ENCODE measurements at places on chromosomes 7 and 10. TPM values are rescaled to one million over a fixed set of nuclear protein-coding genes. Genes with fewer than 3 reads are reported as not detected.

Gene LIPN
- polyA plus RNA-seq, result 0.11 TPM

GRCh38 chr10:14742382-14742781 lies 32.3 kb downstream of the FAM107B start:
- DNase-seq, result no peak

- DNase-seq, result no peak
These were observed 57.1 kb downstream of the TBXAS1 start for GRCh38 chr7:139886206-139886605.

GRCh38 chr10:18325889-18326531 lies 185.8 kb downstream of the CACNB2 start:
- DNase-seq, result no peak

DNA sequence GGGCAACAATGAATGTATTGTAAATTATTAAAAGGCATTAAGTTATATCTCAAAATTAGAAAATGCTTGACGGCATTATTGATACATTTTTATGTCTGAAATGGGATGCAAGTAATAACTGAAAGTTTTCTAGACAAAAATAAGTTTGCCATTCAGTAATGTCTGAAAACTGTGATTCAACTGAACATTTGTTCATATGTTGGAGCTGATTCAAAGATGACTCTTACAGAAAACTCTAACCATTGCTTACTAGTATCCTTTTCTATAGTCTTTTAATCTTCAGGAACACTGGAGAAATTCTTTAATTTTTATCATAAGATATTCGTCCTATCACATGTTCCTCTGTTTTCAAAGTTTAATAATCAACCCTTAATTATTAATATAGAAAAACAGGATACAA lies 71.1 kb upstream of the TFEC start:
- no peak for DNase-seq
